HS-5 (cell line): ENCODE measurements at places on chromosomes 11 and 22.

- DNase-seq: no peak
Measured at GRCh38 chr11:118560806-118561205, 4.9 kb downstream of the IFT46 start.

- no peak for DNase-seq
Measured at GRCh38 chr11:3148255-3148989, 16.7 kb downstream of the OSBPL5 start.

GRCh38 chr11:33894398-33894746, 2.5 kb upstream of the LMO2 start:
- no peak for DNase-seq

DNA sequence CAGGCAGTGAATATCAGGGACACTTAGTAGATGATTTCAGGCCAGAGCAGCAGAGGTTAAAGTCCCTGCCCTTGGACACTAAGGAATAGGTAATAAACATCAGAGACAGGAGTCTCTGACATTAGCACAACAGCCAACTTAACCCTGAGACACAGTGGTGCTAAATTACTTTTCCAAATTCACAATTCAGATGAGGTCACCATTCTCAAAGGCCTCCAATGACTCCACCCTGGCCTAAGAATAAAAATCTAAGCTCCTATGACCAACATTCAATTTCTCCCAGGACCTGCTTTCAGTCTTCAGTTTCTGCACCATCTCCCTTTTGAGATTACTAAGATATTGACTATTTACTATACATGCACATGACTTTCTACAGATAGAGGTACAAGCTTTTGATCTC, 42.0 kb downstream of the BLID start:
- DNase-seq: no peak

- no peak for DNase-seq
Measured at GRCh38 chr11:29564486-29564885, 452.3 kb downstream of the KCNA4 start.

- no peak for DNase-seq
Measured at GRCh38 chr11:125071846-125072217, 8.7 kb downstream of the SLC37A2 start.

DNA sequence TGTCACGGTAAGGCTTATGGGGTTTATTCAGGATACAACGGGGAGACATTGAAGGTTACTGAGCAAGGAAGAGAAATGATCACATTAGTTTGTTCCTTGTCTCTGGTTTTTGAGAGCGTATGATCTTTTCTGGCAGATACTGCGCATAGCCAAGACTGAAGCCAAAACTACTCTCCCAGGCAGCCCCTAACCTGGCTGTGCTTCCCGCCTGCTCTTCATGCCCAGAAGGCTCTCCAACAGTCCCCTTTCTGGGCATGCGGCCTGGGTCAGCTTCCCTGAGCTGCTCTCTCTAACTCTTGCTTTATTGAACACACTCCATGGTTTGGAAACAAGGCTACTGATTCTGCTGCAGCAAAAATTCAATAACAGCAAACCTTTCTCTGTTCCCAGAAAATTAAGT, 306.6 kb downstream of the BUD13 start:
- DNase-seq: no peak

- DNase-seq: no peak
Measured at GRCh38 chr22:37244922-37245722, 1.1 kb upstream of the RAC2 start.
